Calu3 (cell line): ENCODE measurements at places on chromosomes 5 and 9. TPM values are rescaled to one million over a fixed set of nuclear protein-coding genes. Genes with fewer than 3 reads are reported as not detected.
A peak's percentile ranks its signal among the peaks of the same experiment; 100 is the strongest.

DNA sequence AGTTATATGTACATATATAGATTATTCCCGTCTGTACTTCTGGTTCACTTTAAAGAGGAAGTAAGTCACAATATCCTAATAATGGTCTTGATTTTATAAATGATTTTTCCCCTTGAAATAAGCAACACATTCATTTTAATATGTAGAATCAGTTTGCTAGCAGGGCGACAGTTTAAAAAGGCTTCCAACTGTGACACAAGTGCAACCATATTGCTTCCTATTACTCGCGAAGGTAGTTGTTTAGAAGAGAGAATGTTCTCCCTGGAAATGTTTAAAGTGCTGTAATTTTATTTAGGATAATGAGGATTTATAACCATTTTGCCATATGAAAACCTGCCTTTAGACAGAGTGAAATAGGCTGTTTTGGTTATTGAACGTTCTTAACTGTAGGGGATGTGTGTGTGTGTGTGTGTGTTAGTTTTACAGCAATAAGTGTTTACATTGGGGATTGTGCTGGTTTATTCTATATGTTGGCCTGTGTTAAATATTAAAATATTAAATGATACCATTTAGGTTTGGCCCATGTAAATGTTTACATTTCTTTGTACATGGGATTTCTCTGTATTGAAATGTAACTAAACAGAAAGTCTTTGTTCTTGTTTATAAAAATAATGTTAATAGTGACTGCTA, 138.3 kb downstream of the PBX3 start:
- H3K27me3 ChIP-seq, result peaks cover 10% of the 10 kb centered on the region
- H3K27ac ChIP-seq, result no peak overlapping the region
- H3K4me3 ChIP-seq, result no peak overlapping the region
- H3K36me3 ChIP-seq, result no peaks in the 10 kb centered on the region
- H3K4me1 ChIP-seq, result peaks cover 8% of the 10 kb centered on the region

DNA sequence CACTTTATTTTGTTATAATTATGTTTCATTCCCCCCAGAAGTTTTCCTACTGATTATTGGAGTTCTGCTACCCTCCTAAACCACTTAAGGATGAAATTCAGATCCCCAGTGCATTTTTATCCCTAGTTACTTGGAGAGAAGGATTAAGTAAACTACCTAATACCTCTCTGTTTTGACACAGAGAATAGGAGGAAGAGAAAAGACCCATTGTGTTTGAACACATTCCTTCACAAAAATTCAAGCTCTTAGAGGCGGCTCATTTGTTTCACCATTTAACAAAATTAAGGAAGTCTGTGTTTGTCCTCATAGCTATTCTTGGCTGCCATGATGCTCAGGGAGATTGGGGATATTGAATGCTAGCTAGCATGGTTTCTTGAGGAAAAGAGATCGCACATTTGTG, 492.6 kb downstream of the EBF1 start:
- no peak overlapping the region for H3K4me3 ChIP-seq
- no peaks in the 10 kb centered on the region for H3K36me3 ChIP-seq
- no peaks in the 10 kb centered on the region for H3K27me3 ChIP-seq
- no peak for DNase-seq
- no peak overlapping the region for H3K27ac ChIP-seq

DNA sequence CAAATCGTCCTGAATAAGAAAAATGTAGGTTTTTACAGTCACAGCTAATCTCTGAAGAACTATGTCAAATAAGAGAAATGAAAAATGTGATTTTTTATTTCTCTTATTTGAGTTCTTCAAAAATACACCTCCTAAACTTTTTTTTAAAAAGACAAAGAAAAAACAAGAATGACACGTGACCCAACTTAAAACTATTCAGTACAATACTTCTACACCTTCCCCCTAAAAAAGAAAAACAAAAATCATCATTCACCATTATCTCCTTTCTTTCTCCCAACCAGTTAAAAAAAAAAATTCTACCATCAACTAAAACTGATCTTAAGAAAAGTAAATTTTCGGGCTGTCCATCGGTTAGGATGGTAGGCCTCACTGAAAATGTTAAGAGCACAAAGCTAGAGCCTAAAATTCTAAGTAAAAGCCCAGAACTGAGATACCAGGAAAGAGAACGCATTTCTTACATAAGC, 2.1 kb downstream of the RNF145 start:
- H3K36me3 ChIP-seq, result peaks cover 75% of the 10 kb centered on the region
- H3K4me1 ChIP-seq, result peaks cover 50% of the 10 kb centered on the region
- peak overlapping the region; percentile 95 for H3K4me3 ChIP-seq
- peak overlapping the region; percentile 96 for H3K27ac ChIP-seq
- DNase-seq, result no peak

- DNase-seq, result no peak
- H3K27ac ChIP-seq, result no peak overlapping the region
- H3K27me3 ChIP-seq, result peaks cover 21% of the 10 kb centered on the region
- no peaks in the 10 kb centered on the region for H3K4me1 ChIP-seq
- no peak overlapping the region for H3K4me3 ChIP-seq
Observed at GRCh38 chr5:1431021-1431811, 14.0 kb downstream of the SLC6A3 start.

DNA sequence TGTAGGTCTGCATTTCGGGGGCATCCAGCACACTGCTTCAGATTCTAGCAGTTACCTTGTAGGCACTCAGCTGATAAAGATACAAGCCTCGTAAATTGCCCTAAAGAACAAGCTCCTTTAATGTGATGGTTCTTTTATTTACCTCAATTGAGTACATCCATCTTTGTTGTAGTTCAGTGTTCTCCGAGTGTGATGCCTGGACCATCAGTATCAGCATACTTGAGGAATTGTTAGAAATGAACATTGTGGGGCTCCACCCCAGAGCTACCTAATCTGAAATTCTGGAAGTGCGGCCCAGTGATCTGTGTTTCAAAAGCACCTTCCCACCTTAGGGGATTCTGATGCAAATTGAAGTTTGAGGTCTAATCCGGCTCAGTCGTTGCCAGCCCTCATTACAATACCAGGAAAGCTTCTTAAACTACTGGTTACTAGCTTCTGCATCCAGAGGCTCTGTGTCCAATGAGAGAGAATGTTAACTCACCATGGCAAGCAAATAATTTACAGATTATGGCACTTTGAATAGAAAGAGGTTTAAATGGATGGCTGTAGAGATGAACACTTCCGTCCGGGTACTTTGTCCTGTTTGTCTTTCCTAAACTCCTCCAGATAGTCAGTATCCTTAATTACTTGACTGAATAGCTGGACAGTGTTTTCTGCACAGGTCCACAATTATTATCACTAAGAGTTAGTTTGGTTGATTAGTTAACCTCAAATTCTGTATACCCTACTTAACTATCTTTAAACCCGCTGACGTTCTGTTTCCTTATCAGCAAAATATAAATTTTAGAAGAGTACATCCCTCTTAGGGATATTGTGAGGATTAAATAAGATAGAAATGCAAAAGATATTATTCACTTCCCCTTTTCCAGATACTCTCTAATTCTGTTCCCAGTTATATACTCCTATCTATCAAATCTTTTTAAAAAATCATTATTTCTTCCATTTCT, 47.9 kb downstream of the RAI14 start:
- H3K36me3 ChIP-seq, result peaks cover 20% of the 10 kb centered on the region
- no peak overlapping the region for H3K4me3 ChIP-seq
- DNase-seq, result no peak
- peaks cover 17% of the 10 kb centered on the region for H3K4me1 ChIP-seq
- H3K27me3 ChIP-seq, result no peaks in the 10 kb centered on the region

DNA sequence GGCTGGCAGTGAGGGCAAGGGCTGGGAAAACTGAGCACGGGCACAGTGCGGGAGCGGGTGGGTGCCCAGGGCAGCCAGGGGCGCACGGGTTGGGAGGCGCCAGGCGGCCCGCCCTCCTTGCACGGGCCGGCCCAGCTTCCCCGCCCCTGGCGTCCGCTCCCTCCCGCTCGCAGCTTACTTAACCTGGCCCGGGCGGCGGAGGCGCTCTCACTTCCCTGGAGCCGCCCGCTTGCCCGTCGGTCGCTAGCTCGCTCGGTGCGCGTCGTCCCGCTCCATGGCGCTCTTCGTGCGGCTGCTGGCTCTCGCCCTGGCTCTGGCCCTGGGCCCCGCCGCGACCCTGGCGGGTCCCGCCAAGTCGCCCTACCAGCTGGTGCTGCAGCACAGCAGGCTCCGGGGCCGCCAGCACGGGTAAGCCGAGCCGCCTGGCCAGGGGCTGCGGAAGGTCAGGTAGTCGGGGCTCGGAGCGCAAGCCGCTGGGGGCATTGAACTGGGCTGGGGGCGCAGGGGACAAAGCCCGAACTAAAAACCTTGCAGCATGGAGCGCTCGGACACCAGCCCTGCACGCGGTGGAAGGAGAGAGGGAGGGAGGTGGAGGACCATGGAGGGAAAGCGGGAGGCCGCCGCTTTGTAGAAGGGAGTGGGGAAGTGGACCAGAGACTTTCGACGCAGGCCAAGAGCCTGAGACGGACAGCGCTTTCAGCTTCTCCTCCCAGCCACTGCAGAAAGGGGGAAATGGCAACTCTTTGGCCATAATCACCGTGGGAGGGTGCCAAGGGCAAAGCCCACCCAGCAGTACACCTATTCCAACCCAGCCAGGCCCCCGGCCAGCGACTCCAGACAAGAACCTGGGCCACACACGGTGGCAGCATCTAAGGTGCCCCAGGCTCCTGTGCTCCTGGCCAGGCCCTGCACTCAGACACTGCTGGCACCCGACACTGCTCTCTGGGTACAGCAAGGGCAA, at the start of gene TGFBI:
TGFBI (plus strand) TSS at position 207 of the 961 bp plus-strand sequence; CDS start at position 275, 68 bp downstream.
- H3K27me3 ChIP-seq, result no peaks in the 10 kb centered on the region
- H3K4me3 ChIP-seq, result peak within 1 kb of the TSS; percentile 63
- no peak within 1 kb of the TSS for H3K27ac ChIP-seq

DNA sequence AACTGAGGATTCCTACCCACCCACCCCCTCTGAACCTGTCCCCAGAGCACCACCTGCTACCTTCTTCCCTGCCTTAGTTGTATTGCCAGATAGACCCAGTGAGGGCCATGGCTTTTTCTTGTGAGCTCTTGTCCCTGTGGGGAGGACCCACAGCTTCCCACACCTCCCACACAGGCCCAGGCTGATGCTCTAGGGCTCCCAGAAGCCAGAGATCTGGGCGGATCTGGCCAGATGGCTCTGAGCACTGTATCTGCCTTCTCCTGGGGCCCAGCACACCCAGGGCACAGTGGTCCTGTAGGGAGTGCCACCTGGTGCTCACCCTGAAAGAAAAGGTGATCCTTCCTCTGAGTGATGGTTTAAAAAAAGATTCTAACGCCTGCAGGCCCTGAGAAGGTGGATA, 131.7 kb downstream of the DAB2IP start:
- H3K27ac ChIP-seq, result no peak overlapping the region
- DNase-seq, result no peak
- no peaks in the 10 kb centered on the region for H3K4me1 ChIP-seq
- H3K4me3 ChIP-seq, result no peak overlapping the region
- no peaks in the 10 kb centered on the region for H3K27me3 ChIP-seq

DNA sequence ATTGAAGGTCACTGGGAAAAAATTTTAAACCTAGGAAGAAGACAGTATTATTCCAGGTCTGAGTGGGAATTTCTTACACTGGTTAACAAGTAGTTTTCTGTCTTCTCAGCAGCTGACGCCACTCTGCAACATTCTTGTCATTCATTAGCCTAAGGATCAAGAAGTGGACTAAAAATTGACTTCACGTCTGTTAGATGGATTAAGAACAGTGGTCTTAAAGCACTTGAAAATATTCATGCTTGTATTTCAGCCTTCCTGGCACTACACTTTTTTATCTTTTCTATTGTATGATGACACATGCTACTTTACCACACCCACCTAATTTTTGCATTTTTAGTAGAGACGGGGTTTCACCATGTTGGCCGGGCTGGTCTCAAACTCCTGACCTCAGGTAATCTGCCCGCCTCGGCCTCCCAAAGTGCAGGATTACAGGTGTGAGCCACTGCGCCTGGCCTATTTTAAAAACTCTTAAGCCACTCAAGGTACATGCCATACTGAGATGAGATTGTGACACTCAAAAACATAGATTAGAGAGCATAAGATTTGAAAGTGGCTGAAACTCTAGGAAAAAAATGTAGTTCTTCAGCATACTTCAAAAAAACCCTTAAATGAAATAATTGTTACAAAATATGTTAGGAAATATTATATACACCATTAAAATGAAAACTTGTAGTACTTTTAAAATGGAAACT, 8.4 kb downstream of the MATR3 start:
- H3K27ac ChIP-seq, result peak overlapping the region; percentile 41
- peaks cover 82% of the 10 kb centered on the region for H3K4me1 ChIP-seq

GRCh38 chr5:16857635-16858034, 78.5 kb downstream of the MYO10 start:
- peaks cover 22% of the 10 kb centered on the region for H3K4me1 ChIP-seq
- no peaks in the 10 kb centered on the region for H3K27me3 ChIP-seq
- H3K36me3 ChIP-seq, result peaks cover 28% of the 10 kb centered on the region
- no peak overlapping the region for H3K27ac ChIP-seq

GRCh38 chr9:91991721-91992341, 41.8 kb upstream of the ROR2 start:
- peaks cover 70% of the 10 kb centered on the region for H3K27me3 ChIP-seq
- no peaks in the 10 kb centered on the region for H3K4me1 ChIP-seq
- no peaks in the 10 kb centered on the region for H3K36me3 ChIP-seq

- no peak for DNase-seq
- no peaks in the 10 kb centered on the region for H3K4me1 ChIP-seq
- no peak overlapping the region for H3K4me3 ChIP-seq
- no peaks in the 10 kb centered on the region for H3K36me3 ChIP-seq
- H3K27me3 ChIP-seq, result peaks cover 83% of the 10 kb centered on the region
Observed at GRCh38 chr9:91840469-91840868, 109.6 kb downstream of the ROR2 start.

DNA sequence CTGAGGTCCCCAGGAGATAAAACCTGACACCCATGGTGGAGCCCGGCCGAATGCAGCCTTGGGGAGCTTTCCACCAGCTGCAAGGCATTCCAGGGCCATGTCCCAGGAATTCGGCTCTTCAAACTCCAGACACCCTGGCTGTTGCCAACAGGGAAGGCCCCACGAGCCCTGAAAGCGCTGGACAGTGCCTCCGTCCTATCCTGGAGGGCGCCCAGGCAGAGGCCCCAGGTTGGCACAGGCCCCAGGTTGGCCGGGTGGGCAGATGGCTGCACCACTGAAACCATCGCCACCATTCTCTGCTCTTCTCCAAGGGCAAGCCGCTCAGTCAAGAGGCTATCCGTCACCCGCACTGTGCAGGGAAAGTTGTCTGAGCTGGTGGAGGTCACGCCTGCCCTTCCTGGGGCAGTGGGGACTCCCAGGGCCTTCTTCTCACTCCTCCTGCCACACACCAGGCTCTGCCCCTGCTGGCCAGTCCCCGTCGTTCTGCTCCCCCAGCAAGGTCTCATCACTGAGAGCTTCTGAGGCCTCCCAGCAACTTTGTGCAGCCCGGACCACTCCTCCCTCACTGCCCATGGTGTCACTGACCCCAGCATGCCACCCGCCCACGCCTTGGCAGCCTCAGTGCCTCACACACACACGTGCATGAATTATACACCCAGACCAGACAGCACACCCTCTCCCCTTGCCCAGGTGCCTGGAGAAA, 21.2 kb downstream of the SLC6A3 start:
- DNase-seq, result no peak
- H3K4me1 ChIP-seq, result no peaks in the 10 kb centered on the region
- peaks cover 4% of the 10 kb centered on the region for H3K36me3 ChIP-seq
- no peak overlapping the region for H3K27ac ChIP-seq
- H3K27me3 ChIP-seq, result peaks cover 29% of the 10 kb centered on the region
- H3K4me3 ChIP-seq, result no peak overlapping the region

- H3K27me3 ChIP-seq, result no peaks in the 10 kb centered on the region
- H3K36me3 ChIP-seq, result no peaks in the 10 kb centered on the region
- DNase-seq, result no peak
Observed at GRCh38 chr5:157997991-157998504, 139.1 kb upstream of the CLINT1 start.

The MRRF gene
- 45.7 and 47.1 TPM in 2 replicates for total RNA-seq

The SLC45A2 gene
- total RNA-seq, result 0.59 TPM in 1 of 2 replicates, not detected in the other

The IL3 gene
- total RNA-seq, result not detected in 2 replicates

The HDAC3 gene
- total RNA-seq, result 96.3 and 102 TPM in 2 replicates

The RNF183 gene
- 0.76 and 1.5 TPM in 2 replicates for total RNA-seq
